ENCODE measurements at places on chromosomes 1 and 21.
A peak's percentile ranks its signal among the peaks of the same experiment; 100 is the strongest.

GRCh38 chr1:219670426-219671149 lies 57.7 kb upstream of the ZC3H11B start:
- no peak for DNase-seq

- no peak for DNase-seq
Measured at GRCh38 chr1:232585486-232585885, 44.4 kb downstream of the SIPA1L2 start.

GRCh38 chr21:36610201-36610600 lies 88.7 kb upstream of the SIM2 start:
- no peak for DNase-seq

DNA sequence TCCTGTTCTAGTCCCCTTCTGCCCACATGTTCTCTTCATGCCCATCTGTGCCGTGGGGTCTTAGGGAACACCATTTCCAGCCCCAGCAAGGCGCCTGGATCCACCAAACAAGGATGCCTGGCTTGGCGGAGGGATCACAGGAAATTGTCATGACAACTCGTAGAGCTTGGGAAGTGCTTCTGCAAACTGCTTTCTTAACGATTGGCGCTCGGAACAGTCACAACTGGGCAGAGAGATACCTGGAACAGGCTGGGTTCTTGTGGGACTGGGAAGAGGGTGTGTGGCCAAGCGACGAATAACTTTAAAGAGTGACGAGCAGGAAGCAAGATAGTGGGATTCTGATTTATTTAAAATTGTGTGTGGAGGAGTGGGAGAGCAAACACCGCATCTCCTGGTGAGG lies 329.8 kb downstream of the RPS6KC1 start:
- DNase-seq = no peak

DNA sequence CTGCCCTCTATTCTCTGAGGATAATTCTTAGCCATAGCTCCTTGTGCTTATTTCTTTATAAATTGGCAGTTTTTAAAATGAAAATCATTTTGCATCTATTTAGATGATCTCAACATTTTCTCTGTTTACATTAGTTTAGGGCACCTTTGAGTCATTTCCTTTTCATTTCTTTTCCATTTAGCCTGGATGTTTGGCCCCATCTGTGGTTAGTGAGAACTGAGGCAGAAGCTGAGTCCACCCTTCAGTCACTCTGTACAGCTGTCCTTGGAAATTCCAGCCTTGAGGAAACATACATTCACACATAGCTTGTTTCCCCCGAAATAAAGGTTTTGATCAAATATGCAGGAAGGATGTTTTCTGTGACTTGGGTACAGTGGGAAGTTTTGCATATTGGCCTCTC lies 123.7 kb downstream of the NTNG1 start:
- DNase-seq = no peak

DNA sequence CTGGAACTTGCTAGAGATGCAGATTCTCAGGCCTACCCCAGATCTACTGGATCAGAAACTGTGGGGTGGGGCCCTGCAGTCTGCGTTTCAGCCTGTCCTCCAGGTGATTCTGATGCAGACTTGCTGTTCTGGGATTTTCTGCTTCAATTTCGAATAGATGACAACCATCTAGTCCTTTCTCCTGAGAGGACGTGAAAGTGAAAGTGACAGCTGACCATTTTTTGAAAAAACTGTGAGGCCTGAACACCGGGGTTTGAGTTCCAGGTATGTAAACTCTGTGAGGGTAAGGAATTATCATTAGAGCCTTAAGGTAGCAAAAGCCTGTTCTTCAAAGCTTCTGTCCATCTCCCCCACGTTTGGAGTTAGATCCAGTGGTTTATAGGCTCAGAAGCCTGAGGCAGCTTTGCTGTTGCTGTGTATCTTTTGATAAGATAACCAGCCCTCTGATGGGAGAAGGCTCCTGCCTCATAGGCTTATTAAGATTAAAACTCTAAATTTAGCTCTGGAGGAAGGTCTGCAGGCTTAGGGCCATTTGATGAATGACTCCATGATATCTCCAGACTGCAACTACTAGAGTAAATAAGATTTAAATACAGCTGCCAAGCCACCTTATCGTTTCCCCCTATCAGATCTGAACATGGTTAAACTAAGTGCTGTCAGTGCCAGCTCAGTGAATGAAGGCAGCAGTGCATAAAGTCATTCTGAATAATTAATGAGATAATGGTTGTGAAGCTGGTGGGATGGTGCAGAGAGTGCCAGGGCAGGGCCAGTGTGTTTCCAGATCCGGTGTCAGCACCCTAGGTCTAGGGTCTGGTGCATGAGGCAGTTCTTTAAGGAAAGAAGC lies 335.2 kb downstream of the HHAT start:
- DNase-seq = no peak

GRCh38 chr1:177799746-177800145 lies 170.1 kb downstream of the SEC16B start:
- no peak for DNase-seq

GRCh38 chr1:205329719-205330118 lies 8.2 kb upstream of the NUAK2 start:
- DNase-seq = no peak

DNA sequence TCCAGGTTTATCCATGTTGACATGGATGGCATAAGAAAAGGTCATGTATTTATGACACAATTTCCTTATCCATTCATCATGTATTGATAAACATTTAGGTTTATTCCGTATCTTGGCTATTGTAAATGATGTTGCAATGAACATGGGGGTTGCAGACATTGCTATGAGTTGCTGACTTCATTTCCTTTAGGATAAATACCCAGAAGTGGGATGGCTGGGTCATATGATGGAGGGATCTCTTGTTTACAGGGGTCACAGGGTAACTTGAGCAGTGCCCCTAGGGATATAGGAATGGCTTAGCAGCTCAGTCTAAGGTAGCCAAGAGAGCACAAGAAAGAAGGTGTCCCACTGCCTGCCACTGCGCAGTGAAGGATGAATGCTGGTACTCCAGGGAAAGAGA lies 229.6 kb upstream of the COA6 start:
- DNase-seq = no peak

DNA sequence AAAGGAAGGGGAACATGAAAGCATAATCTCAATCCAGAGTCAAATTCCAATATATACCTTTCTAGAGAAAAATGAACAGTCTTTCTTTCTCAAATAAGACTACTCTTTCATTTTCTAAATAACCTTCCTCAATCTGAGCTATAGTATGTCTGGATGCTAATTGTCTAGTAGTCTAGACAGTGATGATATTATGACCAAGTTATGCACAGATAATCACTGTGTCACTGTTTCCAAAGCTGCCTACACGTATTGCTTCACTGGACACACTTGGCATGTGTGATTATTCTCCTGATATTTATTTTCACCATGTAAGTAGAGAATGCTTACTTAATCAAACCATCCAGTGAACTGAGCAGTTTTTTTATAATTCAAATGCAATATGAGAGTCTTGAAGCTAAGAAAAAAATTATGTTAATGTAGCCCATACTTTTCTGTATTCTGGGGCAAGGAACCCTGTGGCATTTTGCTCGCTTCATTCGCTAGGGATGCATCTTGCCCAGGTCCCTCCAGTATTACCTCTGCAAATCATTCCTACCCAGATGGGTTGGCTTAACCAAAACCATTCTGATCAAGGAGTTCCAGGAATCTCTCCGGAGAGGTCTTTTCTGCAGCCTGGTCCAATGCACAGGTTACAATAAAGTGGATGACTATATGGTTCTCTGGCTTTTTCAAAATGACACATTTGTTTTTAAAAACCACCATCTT lies 303.1 kb upstream of the RUNX1 start:
- DNase-seq = no peak

DNA sequence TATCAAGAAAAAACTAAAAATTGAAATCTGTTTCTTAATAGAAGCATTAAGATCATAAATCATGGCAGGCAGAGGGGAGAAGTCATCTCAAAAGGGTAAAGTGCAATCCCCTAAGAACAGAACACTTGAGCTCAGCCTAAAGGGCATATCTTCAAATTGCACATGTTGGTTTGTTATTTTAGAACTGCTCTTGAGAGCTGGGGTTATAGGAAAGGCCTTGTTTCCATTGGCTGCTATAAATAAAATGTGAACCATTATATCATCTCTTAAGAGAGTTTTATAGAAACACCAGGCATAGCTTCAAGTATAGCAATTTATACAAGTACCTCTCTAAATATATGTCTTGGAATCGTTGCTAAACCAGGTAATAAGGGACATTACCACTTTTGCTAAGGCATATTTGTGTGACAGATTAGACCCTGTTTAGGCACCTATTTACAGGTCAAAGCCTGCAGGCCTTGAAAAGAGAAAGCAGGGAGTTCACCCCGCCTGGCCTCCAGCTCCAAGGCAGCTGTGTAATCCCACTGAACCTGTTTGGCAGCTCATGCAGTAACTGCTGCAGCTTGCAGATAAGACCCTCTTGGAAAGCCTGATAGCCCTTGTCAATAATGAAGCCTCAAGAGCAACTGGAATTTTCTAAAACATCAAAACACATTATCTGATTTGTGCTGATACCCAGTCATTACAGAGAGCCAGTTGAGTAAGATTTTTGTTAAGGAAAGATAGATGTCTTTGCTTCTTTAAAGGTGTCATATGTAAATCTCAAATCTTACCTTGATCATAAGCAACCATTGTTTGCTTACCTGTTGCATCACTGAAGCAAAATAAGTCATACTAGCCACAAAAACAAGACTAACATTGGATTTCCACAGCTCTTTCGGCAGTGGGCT lies 24.2 kb upstream of the SYDE2 start:
- no peak for DNase-seq

- DNase-seq = no peak
Measured at GRCh38 chr1:82299056-82299455, 498.3 kb downstream of the ADGRL2 start.

DNA sequence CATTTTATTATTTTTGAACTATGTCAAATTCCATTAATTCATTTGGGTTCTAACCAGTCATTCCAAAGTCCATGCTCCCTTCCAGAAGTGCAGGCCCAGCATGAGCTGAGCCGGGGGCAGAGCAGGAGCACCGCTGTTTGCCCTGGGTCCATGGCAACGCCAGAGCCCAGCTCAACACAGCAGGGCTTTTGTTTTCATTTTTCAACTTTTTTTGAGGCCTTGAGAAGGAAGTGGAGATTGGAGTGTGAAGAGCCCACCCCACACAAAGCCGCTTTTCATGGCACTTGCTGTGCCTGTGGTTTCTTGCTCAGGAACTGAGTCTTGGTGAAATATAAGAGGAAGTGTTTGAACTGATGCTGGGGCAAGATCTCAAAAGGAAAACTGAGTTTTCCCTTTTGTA lies 13.2 kb upstream of the PRMT2 start:
- peak; percentile 24 for DNase-seq

GRCh38 chr1:183180218-183180617 lies 5.8 kb upstream of the LAMC2 start:
- peak; percentile 77 for DNase-seq

GRCh38 chr1:234265861-234266260 lies 107.4 kb upstream of the COA6 start:
- DNase-seq = no peak

DNA sequence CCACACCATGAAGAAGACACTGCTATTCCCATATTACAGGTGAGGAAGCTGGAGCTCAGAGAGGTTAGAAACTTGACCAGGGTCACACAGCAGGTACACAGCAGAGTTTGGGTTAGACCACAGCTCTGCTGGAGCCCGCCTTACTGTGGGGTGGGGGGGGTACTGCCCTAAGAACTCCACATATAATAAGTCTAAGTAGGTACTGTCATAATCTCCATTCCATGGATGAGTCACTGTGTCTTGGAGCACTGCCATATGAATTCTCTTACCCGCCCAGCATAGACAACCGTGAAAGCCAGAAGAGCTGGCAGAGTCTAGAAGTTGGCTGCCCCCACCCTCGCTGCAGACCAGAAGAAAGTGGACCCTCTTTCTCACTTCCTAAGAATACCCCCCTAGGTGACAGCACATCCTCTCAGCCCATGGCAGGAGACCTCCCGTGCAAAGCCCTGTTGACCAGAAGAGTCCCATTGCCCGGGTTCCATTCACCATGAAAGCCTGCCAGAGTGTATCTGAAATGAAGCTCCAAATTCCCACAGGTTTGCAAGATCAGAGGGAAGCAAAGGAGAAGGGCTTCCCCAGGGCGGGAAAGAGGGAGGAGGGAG lies 5.2 kb upstream of the PLA2G2D start:
- DNase-seq = no peak
